ENCODE measurements at places on chromosomes 1 and 21. TPM values are rescaled to one million over a fixed set of nuclear protein-coding genes. Genes with fewer than 3 reads are reported as not detected.

The ADGRB2 gene
- total RNA-seq = 1.9 TPM

DNA sequence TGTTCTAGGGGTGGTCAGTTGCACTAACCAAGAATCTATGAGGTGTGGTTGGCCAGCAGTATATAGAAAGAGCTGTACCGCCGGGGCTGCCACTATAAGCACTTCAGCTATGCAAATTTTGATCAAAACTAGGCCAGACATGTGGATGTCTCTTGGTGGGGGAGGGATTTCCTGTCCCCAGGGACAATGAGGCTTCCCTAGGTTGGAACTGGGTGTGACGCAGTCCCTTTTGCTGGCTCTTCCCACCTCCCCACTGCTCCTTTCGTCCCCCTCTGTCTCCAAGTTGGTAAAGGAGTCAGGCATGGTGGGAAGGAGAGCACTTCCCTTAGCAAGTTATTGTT lies 13.6 kb downstream of the SDCCAG8 start:
- DNase-seq = no peak

DNA sequence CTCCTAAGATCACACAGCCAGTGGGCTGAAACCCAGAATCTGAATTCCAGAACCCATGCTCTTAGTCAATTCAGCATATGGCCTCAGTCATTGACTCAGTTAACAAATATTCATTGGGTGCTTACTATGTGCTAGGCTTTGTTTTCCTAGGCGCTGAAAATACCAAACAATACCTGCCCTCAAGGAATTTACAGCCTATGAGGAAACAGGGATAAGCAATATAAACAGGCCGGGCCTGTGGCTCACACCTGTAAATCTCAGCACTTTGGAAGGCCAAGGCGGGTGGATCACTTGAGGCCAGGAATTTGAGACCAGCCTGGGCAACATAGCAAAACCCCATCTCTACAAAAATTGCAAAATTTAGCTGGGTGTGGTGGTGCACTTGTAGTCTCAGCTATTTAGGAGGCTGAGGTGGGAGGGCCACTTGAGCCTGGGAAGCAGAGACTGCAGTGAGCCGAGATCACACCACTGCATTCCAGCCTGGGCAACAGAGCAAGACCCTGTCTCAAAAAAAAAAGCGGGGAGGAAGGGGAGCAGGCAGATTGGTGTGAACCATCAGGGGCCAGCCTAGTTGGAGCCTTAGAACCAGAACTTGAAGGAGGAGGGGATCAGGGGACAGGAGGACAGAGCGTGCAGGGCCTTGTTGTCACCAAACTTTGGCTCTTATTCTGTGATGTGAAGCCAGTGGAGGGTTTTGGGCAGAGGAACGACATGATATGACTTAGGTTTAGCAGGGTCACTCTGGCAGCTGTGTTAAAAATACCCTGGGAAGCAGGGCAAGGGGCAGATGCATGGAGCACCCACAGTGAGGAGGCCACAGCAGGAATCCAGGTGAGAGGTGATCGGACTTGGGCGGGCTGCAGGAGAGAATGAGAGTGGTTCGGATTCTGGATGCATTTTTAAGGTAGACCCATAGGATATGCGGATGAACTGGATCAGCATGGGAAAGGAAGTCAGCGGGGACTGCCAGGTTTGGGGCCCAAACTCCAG lies 5.8 kb downstream of the TINAGL1 start:
- DNase-seq = no peak

DNA sequence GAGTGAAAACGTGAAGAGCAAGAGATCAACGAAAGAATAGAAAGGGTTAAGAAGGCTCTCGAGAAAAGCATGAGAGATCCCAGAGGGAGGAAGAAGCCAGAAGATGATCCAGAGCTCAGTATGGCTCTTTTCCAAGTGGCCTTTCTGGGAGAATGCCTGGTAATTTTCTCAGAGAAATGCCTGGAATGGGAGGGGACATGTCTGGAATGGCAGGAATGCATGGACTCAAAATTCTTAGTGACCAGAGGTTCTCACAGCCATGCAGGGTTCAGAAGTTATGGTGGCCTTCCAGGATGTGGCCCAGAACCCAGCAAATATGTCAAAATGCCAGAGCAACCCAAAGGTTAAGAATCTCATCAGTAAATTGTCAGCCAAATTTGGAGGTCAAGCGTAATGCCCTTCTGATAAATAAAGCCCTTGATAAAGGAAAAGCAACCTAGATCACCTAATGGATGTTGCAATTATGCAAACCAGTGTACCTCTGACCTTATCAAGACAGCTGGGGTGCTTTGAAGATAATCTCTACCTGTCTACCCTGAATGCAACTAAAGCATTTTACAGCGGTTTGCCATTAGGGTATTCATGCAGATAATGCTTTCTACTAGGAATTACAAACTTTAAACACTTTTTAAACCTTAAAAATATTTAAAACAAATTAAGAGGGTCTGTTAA lies 53.1 kb downstream of the NBPF6 start:
- no peak for DNase-seq

GRCh38 chr1:213998785-213999184 lies 11.0 kb downstream of the PROX1 start:
- no peak for DNase-seq

All from CD4-positive, CD25-positive, alpha-beta regulatory T cell (primary cell).